Colonic mucosa (tissue), 4 donors: ENCODE measurements at places on chromosomes 11 and 22. TPM values are rescaled to one million over a fixed set of nuclear protein-coding genes. Genes with fewer than 3 reads are reported as not detected.

DNA sequence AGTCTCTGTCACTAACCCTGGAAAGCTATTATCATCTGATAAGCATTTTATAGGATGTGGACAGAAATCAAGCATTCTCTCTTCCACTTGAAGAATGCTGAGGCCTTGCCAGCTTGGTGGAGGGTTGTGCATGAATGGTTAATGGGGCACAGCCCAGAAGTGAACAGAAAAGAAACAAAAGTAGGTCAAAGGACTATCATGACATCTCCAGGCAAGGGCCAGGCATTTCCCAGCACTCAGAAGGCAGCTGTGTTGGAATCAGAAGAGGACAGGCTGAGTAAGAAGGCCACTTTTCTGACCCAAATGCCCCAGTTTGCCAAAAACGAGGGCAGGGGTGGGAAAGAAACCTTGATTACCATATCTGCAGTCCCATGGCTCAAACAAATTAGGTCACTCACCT, 12.4 kb downstream of the TENM4 start:
- H3K27me3 ChIP-seq, result no peaks in the 10 kb centered on the region
- H3K27ac ChIP-seq, result no peak overlapping the region
- H3K4me3 ChIP-seq, result no peak overlapping the region
- no peaks in the 10 kb centered on the region for H3K4me1 ChIP-seq

DNA sequence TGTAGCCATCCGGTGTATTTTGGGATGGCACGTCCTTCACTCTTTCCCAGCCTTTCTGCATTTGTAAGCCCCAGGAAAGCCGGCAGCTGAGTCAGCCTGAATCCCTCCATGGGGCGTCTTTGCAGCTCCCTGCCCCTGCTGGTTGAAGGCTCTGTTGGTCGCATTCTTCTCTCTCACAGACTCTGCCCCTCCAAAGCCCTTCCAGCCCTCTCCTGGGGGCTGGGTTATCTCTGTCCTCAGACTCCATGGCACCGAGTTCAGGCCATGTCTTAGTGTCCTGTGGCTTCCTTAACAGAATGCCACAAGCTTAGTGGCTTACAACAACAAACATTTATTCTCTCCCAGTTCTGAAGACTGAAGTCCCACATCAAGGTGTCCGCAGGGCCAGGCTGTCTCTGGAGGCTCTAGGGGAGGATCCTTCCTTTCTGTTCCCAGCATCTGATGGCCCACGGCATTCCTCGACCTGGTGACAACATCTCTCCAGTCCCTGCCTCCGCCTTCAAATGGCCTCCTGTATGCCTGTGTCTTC, 62.2 kb downstream of the BCR start:
- H3K4me3 ChIP-seq, result no peak overlapping the region
- no peak for DNase-seq
- H3K4me1 ChIP-seq, result no peaks in the 10 kb centered on the region
- no peak overlapping the region for H3K27ac ChIP-seq

DNA sequence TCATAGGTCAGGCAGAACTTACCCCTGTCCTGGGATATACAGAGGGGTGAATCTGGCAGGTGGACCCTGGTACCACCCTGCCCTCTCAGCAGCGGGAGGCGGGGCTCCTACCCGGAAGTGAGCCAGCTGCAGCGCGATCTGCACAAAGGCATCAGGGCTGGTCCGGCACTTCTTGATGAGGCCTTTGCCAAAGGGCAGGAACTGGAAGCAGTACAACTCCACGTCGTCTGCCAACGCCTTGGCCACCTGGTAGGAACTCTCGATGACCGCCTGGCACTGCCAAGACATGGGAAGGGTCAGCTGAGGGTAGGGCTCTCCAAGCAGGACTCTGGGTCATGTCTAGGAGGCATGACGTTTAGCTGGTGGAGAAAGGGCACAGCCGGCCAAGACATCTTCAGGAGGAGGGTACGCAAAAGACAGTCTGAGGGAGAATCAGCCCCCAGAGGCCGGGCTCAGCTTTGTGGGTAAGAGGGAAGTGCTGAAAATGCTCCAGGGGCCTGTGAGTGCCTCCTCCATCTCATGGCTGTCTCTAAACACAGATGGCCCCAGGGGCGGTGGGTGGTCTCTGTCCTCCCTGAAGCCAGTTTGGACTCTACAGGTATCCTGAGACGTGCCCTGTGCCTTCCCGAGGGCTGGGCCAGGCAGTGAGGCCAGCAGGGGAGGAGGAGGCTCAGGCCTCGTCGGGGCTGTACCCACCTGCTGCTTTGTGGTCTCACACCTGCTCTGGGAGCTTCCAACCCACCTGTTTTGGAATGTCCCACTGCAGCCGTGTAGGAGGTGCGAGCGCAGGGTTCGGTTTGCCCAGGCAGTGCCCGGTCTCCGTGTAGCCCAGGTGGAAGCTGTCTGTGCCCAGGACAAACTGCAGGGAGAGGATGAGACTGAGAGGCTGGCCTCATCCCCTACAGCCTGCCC, 6.7 kb downstream of the CPT1B start:
- H3K4me1 ChIP-seq, result no peaks in the 10 kb centered on the region
- H3K4me3 ChIP-seq, result no peak overlapping the region
- H3K36me3 ChIP-seq, result no peaks in the 10 kb centered on the region
- DNase-seq, result no peak
- H3K27ac ChIP-seq, result no peak overlapping the region
- H3K27me3 ChIP-seq, result no peaks in the 10 kb centered on the region

- DNase-seq, result no peak
- no peak overlapping the region for H3K27ac ChIP-seq
Measured at GRCh38 chr11:84106541-84106940, 820.4 kb upstream of the CCDC90B start.

DNA sequence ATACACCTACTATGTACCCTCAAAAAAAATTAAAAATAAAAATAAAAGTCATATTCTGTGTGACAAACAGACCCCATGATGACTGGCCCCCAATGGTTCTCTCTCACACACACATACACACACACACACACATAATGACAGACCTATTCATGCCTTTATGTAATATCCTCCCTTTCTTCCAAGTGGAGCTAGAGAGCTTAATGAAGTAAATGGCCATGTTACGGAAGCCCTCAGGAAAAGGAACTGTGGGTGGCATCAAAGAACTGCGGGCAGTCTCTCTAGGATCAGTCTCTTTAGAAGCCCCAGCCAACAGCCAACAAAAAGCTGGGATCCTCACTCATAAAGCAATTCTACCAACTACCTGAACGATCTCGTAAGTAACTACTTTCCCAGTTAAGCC, 125.5 kb downstream of the SIK3 start:
- DNase-seq, result no peak
- no peak overlapping the region for H3K27ac ChIP-seq
- H3K4me1 ChIP-seq, result no peaks in the 10 kb centered on the region
- no peak overlapping the region for H3K4me3 ChIP-seq

GRCh38 chr22:20628081-20628939, 120.9 kb downstream of the MED15 start:
- H3K4me1 ChIP-seq, result no peaks in the 10 kb centered on the region
- DNase-seq, result no peak
- H3K4me3 ChIP-seq, result no peak overlapping the region
- H3K36me3 ChIP-seq, result no peaks in the 10 kb centered on the region
- H3K27ac ChIP-seq, result no peak overlapping the region

- no peaks in the 10 kb centered on the region for H3K36me3 ChIP-seq
- no peak for DNase-seq
- no peaks in the 10 kb centered on the region for H3K27me3 ChIP-seq
Measured at GRCh38 chr11:64053699-64054098, 18.0 kb downstream of the FLRT1 start.

SAA4 gene
- 0.86 TPM for total RNA-seq

- H3K27ac ChIP-seq, result no peak overlapping the region
- no peaks in the 10 kb centered on the region for H3K4me1 ChIP-seq
- no peaks in the 10 kb centered on the region for H3K27me3 ChIP-seq
- no peaks in the 10 kb centered on the region for H3K36me3 ChIP-seq
- no peak overlapping the region for H3K4me3 ChIP-seq
Measured at GRCh38 chr11:61480261-61480993, 28.1 kb upstream of the LRRC10B start.

GRCh38 chr11:112599265-112599664, 338.6 kb upstream of the PLET1 start:
- H3K4me3 ChIP-seq, result no peak overlapping the region
- H3K27ac ChIP-seq, result no peak overlapping the region
- no peaks in the 10 kb centered on the region for H3K27me3 ChIP-seq
- no peaks in the 10 kb centered on the region for H3K4me1 ChIP-seq
- no peaks in the 10 kb centered on the region for H3K36me3 ChIP-seq
- no peak for DNase-seq
